ENCODE measurements at places on chromosomes 11 and 22. TPM values are rescaled to one million over a fixed set of nuclear protein-coding genes. Genes with fewer than 3 reads are reported as not detected.

ADM gene
- 559 TPM for total RNA-seq

CREBZF gene
- 12.5 TPM for total RNA-seq

KIAA1671 gene
- under 0.01 TPM for total RNA-seq

DNA sequence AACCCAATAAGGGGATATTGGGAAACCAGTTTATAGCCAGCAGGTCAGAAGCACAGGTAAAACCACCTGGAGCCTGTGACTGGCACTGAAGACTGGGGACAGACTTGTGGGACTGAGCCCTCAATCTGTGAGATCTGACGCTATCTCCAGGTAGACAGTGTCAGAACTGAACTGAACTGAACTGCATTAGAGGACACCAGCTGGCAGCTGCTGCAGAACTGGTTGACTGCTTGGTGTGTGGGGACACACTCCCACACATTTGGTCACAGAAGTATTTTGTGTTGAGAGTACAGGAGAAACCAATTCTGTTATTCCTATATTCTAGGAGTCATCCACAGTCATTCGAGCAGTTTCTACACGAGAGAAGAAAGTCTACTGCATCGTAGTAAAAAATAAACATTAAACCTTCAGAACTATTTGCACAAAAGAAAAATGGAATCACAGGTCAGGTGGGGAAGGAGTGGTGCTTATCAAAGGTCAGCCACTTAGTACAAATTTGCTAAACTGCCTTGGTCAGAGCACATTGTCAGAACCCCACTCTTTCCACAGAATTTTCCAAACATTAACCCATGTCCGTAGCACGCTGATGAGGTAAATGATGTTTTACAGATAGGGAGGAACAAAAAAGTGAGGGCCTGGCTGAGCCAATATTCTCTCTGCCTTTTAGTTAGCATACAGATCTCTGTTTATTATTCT is 77.2 kb downstream of the SIK3 start:
- no peak for DNase-seq
- no peak overlapping the region for H3K27ac ChIP-seq
- H3K36me3 ChIP-seq, result no peaks in the 10 kb centered on the region
- no peak overlapping the region for H3K4me3 ChIP-seq
- 0 out of 2 replicates have a peak, but pooled peaks cover 2% of the 10 kb centered on the region for H3K4me1 ChIP-seq

DNA sequence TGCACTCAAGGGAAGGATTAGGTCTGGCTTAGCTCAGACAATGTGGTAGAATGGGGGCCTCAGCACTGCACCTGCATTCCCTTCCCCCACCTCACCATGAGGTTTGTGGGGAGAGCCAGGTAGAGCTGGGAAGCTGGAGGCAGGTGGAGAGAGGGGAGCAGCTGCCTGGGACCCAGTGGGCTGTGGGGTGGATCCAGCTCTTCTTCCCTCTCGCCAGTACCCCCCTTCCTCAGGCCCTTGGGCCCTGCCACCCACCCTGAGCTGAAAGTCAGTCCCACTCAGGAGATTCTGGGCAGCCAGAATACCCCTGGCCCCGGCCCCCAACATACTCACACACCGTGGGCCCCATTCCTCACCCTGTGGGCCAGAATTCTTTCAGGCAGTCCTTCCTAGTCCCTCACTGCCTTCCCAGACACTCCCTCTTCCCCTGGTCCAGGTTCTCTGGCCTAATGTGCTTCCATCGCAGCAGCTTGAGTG is 3.1 kb upstream of the POLD4 start:
- H3K4me3 ChIP-seq, result no peak overlapping the region
- peak overlapping the region; percentile 87 for H3K27ac ChIP-seq
- DNase-seq, result no peak

DNA sequence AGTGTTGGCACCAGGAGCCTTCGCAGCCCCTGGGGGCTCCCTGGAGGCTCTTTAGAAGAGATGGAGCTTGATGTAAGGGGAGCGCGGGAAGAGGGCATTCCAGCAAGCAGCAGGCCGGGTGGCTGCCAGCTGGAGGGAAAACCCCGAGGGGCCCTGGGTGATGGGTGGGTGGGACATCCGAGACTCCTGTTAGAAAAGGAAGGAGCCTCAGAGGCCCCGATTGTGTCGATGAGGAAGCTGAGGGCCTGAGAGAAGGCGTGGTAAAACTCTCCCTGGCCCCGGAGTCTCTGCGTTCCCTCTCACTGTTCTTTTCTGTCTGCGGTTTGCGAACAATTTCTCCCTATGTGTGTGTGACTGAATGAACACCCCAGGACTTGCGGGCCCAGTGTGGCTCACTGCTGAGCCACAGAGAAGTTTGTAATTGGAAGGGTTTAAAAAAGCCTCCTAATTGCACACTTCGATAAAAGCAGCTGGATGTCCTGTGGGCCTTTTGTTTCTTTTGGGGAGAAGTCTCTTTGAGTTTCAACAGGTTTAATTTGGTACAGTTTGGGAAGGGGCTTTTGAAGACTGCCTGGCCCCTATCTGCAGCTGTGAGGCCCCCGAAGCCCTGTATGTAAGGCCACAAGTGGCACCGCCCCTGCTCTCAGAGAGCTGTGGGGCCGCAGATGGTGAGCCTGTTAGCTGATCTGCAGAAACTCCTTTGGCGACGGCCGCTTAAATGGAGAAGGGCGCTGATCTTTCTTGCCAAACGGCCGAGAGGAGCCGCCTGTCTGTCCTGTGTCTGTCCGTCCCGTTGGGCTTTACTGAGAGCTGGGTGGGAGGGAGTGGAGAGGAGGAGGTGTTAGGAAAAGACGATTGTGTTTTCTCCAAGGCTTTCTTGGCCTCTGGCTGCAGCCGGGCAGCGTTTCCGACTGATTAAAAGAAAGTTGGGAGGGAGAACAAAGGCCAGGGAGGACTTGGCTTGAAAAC is 2.0 kb downstream of the FBLN1 start:
- peaks cover 25% of the 10 kb centered on the region for H3K36me3 ChIP-seq
- H3K4me1 ChIP-seq, result peaks cover 15% of the 10 kb centered on the region
- no peaks in the 10 kb centered on the region for H3K27me3 ChIP-seq
- H3K27ac ChIP-seq, result peak overlapping the region; percentile 90

GRCh38 chr11:65300621-65301275 is 13.9 kb upstream of the CDC42EP2 start:
- H3K4me1 ChIP-seq, result peaks cover 55% of the 10 kb centered on the region
- H3K36me3 ChIP-seq, result 0 out of 2 replicates have a peak, but pooled peaks cover 2% of the 10 kb centered on the region
- no peak overlapping the region for H3K4me3 ChIP-seq
- no peak for DNase-seq

- H3K27me3 ChIP-seq, result no peaks in the 10 kb centered on the region
- H3K36me3 ChIP-seq, result no peaks in the 10 kb centered on the region
- no peak within 1 kb of the TSS for H3K27ac ChIP-seq
- no peak for DNase-seq
- no peak within 1 kb of the TSS for H3K4me3 ChIP-seq
Observed at GRCh38 chr11:5880329-5880728, at the start of gene OR52E4. Gene OR52E4, plus strand, starts transcription at chr11:5880629. Its CDS starts 3,664 bp downstream, at chr11:5884293.

DNA sequence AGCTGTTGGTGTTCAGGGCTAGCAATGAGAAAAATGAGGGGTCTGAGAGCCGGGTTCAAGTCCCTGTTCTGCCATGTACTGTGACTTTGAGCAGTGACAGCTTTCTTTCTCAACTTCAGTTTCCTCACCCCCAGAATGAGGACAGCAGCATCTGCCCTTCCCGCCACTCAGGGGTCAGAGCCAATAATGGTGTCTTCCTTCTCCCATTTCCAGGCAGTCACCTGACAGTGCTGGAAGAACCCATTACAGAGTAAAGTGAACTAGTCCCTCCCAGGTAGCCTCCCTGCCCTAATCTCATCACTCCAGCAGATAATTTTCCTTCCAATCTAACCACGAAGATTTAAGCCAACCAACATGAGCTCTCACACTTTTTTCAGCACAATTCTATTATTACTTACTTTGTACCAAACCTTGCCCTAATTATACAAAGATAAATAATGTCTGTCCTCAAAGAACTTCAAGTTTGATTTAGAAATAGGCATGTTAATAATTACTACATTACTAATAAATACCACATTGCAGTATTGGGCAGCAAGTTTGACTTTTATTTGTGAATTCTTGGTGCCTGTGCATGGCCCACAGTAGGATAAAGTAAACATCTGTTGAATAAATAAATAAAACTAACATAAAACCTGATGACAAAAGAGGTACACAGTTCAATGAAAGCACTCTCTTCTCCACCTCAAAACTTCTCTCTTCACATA is 61.0 kb downstream of the SERGEF start:
- no peaks in the 10 kb centered on the region for H3K27me3 ChIP-seq
- H3K4me1 ChIP-seq, result peaks cover 3% of the 10 kb centered on the region

DNA sequence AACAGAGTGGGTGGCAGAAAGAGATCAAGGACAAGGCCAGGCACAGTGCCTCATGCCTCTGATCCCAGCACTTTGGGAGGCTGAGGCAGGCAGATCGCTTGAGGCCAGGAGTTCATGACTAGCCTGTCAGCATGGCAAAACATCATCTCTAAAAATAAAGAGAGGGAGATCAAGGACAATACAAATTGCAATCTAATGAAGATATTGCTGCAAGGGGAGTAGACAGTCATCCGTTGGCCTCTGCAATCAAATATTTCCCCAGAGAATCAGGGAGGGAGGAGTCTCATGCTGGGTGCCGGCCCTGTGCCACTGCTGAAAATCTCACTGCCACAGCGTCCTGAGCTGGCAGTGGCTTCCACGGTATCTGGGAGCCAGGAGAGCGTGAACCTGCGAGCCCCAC is 19.4 kb upstream of the IL17RA start:
- no peak overlapping the region for H3K27ac ChIP-seq
- H3K36me3 ChIP-seq, result no peaks in the 10 kb centered on the region
- DNase-seq, result no peak
- peaks cover 26% of the 10 kb centered on the region for H3K27me3 ChIP-seq
- no peak overlapping the region for H3K4me3 ChIP-seq

DNA sequence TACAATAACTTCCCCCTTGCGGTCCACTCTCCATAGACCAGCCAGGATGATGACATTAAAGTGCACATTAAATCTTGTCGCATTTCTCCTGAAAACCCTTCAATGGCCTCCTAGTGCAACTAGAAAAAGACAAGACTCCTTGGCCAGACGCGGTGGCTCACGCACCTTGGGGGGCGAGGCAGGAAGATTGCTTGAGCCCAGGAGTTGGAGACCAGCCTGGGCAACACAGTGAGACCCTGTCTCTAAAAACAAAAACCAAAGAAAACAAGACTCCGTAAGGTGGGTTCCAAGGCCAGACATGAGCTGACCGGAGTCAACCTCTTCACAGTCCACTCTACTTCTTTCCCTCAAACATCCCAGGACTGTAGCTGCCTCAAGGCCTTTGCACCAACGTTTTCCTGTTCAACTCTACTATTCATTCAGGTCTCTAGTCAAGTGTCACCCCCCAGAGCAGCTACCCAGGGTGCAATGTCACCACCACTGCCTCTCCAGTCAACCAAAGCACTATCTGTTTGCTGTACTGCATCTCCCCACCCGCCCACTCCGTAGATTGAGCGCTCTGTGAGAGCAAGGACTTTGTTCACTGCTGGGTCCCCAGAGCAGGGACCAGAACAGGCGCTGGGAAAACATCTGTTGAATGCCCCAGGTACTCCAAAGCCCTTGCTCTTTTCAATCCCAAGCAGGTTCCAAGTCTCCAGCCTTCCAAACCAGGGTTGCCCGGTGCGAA is 739 bp downstream of the ZMAT5 start:
- no peaks in the 10 kb centered on the region for H3K27me3 ChIP-seq
- peaks cover 4% of the 10 kb centered on the region for H3K4me1 ChIP-seq
- H3K27ac ChIP-seq, result peak overlapping the region; percentile 69
- peaks cover 12% of the 10 kb centered on the region for H3K36me3 ChIP-seq
- DNase-seq, result no peak
